ENCODE measurements at places on chromosomes 3 and 15.

- peak; percentile 35 for DNase-seq
Observed at GRCh38 chr3:65785065-65785645, 253.6 kb downstream of the MAGI1 start.

GRCh38 chr3:11168881-11169805 is 14.8 kb downstream of the HRH1 start:
- no peak for DNase-seq

DNA sequence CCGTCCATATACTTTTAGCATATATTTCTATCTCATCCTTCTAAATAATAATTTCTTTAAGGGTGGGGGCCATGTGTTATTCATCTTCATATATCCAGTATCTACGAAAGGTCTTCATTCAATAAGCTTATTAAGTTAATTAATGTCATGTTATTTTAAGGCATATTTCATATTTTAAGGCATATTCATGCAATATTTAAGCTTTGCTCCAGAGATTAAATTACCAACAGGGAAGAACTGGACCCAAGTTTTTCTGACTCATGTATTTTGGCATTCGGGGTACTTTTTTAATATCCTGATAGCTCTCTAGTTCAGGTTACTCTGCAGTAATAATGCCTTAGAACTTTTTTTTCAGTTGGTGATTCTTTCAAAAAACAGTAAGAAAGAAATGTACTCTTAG is 27.4 kb downstream of the PHC3 start:
- no peak for DNase-seq

DNA sequence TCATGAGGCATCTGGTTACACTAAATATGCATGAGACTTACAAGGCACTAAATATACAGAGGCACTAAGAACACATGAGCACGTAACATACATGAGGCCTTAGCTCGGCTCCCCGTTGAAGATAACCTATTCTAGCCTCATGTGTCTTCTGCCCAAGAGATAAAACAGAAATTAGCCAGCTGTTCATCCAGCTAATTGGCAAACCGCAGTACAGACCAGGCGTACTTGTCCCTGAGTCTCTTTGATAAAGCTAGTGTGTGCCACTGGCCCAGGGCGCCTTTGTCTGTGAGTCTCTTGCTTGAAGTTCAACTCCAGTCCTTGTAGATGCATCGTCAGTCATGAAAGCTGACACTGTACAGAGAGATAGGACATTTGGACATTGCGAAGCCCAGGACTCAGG is 121.9 kb upstream of the SPATA12 start:
- no peak for DNase-seq

GRCh38 chr3:62870321-62870720 is 4.9 kb downstream of the CADPS start:
- DNase-seq = no peak

GRCh38 chr3:40690749-40691451 is 166.1 kb downstream of the ZNF621 start:
- no peak for DNase-seq

- DNase-seq = no peak
Observed at GRCh38 chr15:67917037-67917436, 77.2 kb upstream of the RNU6-1 start.

DNA sequence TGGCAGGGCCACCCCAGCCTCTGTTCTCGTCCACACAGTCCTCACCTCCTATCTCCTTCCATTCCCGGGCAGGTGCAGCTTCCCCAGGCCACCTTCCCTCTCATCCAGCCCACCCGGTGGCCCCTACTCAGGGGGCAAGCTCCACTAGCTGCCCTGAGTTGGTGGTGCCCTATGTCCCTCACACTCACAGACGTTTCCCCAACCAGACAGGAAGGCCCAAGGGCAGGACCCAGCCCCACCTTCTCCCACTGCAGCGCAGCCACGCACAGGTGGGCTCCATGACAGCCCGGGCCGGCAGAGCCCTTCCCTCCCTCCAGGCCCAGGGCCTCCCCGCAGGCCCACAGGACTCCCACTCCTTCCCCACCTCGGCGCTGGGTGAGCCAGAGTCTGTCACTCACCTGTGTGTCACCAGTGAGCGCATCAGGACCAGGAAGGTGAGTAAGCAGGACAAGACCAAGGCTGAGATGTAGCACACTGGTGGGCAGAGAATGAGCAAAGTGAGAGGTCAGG is 11.1 kb downstream of the ISLR start:
- DNase-seq = no peak

DNA sequence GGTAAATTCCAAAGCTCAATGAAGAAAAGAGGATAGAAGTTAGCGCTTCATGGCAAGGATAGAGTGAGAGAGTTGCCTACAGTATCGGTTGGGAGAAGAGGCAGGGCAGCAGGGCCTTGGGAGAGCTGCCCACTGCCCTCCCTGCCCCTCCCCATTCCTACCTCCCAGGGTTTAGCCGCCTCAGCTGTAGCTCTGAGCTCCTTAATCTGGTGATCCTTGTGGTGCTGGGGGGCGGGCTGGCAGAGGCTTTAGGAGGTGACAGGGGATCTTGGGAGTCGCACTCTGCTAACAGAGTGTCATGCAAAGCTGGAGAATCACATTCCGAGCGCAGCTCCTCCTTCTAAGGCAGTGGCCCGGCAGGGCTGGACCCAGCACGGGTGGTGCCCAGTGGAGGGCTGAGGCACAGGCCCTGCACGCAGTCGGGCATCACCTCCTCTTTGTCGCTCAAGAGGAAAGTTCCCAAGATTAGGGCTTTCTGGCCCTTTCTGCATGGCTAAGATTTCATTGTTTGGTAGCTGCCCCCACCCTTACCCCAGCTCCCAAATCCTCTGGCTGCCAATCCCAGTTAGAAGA is 57.1 kb upstream of the POLG start:
- DNase-seq = no peak

GRCh38 chr3:55519019-55519418 is 31.9 kb upstream of the WNT5A start:
- DNase-seq = no peak

DNA sequence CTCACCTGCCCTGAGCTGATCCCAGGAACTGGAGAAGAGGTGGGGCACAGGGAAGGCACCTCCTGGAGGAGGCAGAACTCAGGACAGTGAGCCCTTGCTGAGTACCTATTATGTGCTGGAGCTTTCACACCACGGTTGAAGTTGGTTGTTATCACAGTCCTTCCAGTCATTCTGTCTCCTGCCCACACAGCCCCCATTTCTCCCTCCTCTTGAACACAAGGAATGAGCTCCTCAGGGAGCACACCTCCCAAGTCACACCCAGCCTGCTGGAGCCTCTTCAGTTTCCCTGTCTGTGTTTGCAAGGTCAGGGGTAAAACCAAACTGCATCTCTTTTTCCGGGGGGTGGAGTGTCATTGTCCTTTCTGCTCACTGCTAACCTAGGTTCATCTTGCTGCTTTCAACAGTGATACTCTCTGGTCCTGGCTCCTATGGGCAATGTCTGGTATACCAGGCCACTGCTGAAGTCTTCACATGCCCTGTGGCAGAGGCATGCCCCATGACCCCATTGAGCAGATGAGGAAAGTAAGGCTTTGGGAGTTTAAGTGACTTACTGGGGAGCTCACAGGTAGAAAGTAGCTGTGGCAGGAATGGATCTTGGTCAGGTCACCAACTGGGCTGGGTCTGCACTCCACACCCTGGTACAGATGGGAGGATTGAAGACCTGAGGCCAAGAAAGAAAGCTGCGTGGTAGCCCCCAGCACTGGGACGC is 30.0 kb downstream of the C3orf18 start:
- no peak for DNase-seq

DNA sequence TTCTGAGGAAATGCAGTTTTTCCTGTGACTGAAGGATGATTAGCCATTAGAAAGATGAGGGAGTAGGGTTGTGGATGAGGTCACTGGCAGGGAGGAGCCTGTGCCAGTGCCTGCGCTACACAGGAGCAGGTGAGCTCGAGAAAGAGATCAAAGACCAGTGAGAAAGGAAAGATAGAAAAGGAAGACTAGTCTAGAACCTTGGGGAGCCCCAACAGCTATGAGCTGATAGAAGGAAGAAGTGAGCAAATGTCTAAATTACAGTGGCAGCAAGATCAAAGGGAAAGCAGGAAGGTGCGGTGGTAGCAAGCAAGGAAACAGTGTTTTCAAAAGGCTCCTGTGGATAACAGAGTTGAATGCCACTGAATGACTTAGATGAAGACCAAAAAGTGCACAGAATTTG is 39.6 kb downstream of the LNP1 start:
- DNase-seq = no peak

DNA sequence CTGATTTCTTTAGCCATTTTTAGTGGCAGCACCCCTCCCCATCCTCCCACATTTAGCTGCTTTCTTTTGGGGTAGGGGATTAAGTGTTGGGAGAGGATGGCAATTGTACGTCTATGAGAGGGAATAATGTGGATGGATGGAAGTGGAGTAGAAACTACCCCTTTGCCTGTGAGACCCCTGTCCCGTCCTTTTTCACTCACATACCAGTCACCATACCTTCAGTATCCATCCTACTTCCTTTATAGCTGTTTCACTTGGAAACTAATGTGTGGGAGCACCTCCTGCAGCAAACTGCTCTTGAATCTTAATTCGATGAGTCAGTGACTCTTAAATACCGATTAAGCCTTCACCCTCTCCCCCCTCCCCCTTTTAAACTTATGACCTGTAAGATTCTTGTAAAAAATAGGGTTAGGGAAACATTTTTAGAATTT is 730 bp downstream of the SPRED1 start:
- peak; percentile 79 for DNase-seq

DNA sequence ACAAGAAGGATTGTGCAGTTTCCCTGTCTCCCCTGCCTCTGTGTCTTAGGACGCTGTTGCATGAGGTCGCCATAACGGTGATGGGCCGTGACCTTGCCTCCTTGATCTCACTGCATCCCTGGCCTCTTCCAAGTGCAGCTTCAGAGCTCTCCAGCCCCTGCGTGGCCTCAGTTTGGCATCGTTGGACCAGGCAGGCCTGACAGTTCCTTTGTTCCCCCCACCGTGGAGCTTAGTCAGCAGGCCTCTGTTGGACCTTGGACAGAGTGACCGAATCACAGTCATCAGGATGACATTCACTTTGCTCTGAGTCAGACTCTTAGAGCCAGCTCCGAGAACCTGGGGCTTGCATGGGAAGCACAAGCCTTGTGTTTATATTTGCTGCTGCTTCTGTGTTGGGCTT is 139.4 kb downstream of the OPA1 start:
- peak; percentile 52 for DNase-seq

DNA sequence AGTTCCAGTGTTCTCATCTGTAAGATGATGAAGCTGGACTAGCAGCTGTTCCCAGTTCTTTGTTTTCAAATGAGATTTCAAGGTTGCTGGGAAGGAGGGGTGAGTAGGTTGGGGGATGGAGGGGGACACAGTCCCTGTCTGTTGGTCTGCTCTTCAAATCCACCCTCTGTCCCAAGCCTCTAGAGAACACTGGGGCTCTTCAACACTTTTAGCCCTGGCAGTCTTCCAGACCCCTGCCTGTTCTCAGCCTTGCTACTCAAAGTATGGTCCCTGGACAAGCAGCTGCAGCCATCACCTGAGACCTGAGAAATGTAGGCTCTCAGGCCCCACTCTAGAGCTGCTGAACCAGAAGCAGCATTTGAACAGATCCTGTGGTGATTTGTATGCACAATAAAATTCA is 41.3 kb downstream of the NEK11 start:
- DNase-seq = no peak

DNA sequence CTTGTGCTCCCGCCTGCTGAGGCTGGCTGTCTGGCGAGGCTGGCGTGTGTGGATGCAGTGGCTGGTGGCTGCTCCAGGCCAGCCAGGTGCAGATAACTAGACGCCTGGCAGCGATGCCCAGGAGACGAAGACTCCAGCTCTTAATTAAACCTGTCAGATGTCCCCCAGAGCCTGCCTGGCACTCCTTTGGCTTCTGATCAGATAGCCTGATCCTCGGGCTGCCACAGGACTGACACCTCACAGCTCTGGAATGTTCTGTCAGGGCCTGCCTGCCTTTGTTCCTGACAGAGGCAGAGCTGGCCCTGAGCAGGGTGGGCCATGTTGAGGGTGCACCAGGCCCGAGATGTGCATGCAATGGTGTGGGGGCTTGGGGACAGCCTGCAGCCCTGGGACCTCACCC is 36.5 kb downstream of the PLXNA1 start:
- peak; percentile 15 for DNase-seq

GRCh38 chr3:100269410-100270214 is 8.8 kb downstream of the TBC1D23 start:
- DNase-seq = peak; percentile 94

GRCh38 chr15:25839638-25840156 is 23.4 kb downstream of the ATP10A start:
- DNase-seq = no peak

DNA sequence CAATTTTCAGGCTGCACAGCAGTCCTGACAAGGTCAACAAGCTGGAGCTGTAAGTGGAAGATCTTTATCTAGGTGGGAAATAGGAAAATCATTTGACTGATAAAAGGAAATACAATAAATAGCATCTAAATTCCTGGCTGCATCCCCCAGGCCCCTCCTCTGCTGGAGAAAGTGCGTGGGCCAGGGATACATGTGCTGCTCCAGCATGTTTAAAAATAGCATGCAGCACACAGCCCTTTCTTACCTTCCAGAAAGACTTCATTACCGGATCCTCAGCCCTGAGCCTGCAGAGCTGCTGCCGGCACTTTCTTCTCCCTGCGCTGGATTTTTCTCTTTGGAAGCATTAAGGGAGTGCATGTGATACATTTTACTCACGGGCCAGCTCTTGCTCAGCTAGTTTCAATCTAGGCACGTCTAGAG is 77.3 kb downstream of the HMG20A start:
- DNase-seq = no peak

GRCh38 chr3:182364723-182365650 is 428.3 kb upstream of the ATP11B start:
- no peak for DNase-seq

DNA sequence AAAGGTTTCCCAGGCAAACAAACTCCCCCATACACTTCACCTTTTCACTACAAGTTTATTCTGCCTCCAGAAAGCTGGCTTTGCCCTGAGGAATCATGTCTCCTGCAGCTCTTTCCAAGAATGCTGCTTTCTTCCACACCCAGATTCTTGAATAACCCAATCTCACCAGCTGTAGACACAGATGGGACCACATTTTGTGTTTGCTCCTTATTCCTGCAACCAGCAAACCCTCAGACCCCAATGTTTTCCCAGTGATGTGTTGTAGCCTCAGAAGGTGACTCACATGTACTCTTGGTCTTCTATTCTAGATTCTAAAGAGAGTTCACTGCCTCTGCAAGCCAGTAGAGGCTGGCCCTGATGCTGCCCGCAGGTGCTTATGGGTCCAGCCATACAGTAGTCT is 23.6 kb upstream of the TRIM59 start:
- DNase-seq = peak; percentile 75

DNA sequence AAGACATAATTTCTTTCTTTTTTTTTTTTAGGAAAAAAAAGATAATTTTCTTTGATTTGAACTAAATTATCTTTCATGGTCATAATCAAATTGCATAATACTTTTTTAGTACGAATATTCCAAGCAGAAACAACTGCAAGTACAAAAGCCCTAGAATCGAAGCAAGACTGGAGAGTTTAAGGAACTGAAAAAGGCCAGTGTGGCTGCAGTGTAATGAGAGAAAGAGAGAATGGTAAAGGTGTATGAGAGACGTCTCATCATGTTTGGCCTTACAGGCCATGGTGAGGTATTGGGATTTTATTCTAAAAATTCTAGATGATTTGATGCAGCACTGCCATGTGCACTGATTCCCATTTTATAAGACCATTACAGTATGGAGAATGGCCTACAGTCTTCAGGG is 180.9 kb downstream of the SUCNR1 start:
- no peak for DNase-seq

GRCh38 chr3:9308298-9308990 is 54.4 kb upstream of the THUMPD3 start:
- no peak for DNase-seq
